ENCODE measurements at places on chromosomes 1 and 21. TPM values are rescaled to one million over a fixed set of nuclear protein-coding genes. Genes with fewer than 3 reads are reported as not detected.
A peak's percentile ranks its signal among the peaks of the same experiment; 100 is the strongest.

DNA sequence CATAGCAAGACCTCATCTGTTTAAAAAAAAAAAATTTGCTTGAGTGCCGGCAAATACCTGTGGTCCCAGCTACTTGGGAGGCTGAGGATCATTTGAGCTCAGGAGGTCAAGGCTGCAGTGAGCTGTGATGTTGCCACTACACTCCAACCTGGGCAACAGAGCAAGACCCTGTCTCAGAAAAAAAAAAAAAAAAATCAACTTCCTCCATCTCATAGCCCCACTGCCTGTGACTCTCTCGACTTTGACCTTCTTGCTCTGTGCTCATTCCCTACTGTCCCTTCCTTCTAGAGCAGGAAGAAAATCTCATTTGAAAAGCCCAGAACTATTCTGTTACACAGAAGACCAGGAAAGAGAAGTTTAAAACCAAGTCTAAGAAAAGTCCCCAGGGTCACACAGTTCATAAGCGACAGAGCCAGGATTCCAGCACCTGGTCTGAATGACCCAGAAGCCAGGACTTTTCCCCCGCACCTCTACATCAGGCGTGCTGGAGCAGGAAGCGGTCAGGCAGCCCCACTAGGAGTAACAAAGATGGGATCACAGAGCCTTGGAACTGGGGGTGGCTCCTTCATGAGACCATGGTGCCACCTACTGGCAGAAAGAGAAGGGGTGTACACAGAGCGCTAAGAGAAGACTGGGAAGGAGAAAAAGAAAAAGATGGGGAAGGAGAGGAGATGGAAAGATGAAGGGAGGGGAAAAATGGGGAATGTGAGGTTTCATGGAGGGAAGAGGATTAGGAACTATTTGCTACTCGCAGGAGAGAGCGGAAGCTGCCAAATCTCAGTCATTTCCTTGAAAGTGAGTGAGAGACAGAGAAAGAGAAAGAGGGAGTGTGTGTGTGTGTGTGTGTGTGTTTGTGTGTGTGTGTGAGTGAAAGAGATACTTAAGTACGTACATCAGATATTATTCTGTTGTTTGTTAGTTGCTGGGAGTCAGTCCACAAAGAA lies 3.1 kb upstream of the P3R3URF start:
- peak; percentile 88 for DNase-seq
- no peaks in the 10 kb centered on the region for H3K36me3 ChIP-seq
- peak overlapping the region; percentile 96 for H3K27ac ChIP-seq
- no peak overlapping the region for H3K4me3 ChIP-seq
- H3K4me1 ChIP-seq, result peaks cover 44% of the 10 kb centered on the region

- H3K27me3 ChIP-seq, result no peaks in the 10 kb centered on the region
- H3K27ac ChIP-seq, result no peak overlapping the region
- H3K36me3 ChIP-seq, result no peaks in the 10 kb centered on the region
- DNase-seq, result no peak
- H3K4me3 ChIP-seq, result no peak overlapping the region
- H3K4me1 ChIP-seq, result no peaks in the 10 kb centered on the region
Measured at GRCh38 chr1:113353580-113353979, 36.7 kb upstream of the MAGI3 start.

GRCh38 chr1:7410156-7410555 lies 360.9 kb upstream of the VAMP3 start:
- DNase-seq, result no peak
- no peaks in the 10 kb centered on the region for H3K36me3 ChIP-seq
- H3K4me1 ChIP-seq, result no peaks in the 10 kb centered on the region
- H3K27me3 ChIP-seq, result no peaks in the 10 kb centered on the region

- peaks cover 32% of the 10 kb centered on the region for H3K4me1 ChIP-seq
- no peaks in the 10 kb centered on the region for H3K36me3 ChIP-seq
- DNase-seq, result peak; percentile 72
- no peak overlapping the region for H3K4me3 ChIP-seq
Measured at GRCh38 chr1:93692451-93692861, 10.8 kb upstream of the BCAR3 start.

DNA sequence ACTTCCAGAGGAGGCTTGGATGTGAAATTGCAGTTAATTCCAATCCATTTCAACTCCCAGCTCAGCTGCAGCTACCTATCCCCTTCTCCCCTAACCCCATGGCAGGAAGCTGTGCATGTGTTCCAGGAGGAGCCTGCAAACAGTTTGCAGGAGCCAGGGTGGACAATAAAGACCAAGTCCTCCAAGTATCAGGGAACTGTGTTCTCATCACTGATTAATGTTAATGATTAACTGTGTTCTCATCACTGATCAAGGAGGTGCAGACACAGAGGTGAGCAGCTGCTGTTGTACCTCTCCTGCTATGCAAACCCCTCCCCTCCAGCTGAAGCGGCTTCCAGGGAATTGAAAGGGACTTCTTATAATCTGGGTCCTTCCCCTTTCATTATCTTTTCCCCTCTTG lies 19.2 kb downstream of the CLDN19 start:
- no peak overlapping the region for H3K4me3 ChIP-seq
- no peak overlapping the region for H3K27ac ChIP-seq
- no peaks in the 10 kb centered on the region for H3K4me1 ChIP-seq

DNA sequence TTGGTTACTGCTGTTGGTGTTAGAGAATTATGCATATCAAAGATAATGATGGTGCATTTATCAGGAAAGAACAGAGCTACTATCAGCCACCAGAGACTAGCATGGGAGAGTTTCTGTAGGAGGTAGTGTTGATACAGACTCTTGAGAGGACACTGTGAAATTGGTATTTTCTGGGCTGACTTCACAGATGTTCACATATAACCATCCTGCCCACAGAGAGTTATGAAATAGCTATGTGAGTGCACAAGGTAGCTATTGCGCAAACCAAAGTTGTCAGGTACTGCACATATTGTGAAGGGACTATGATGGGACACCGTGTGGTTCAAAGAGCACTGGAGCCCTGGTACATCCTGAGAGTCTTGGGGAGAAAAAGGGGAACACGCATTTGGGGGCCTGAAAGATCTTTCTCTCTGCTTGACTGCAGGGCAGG lies 1.4 kb upstream of the TLCD4 start:
- H3K27me3 ChIP-seq, result no peaks in the 10 kb centered on the region
- no peak overlapping the region for H3K27ac ChIP-seq
- DNase-seq, result no peak

DNA sequence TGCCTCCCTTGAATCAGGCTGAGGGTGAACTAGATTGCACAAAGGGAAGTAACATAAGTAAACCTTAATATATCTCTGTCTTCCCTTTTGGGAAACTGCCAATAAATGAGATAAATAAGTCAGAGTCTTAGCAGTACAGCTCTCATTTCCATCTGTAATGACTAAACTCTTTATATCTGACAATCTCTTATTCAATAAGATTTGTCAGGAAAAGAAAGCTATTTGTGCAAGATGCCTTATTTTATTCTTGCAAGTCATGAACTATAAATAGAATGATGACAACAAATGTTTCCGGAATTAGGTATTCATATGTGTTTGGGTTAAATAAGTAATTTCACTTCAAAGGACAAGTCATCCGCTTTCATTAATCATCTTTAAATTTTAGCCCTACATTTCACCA lies 229.2 kb downstream of the PTGER3 start:
- no peak overlapping the region for H3K27ac ChIP-seq
- DNase-seq, result no peak
- H3K4me3 ChIP-seq, result no peak overlapping the region
- H3K36me3 ChIP-seq, result no peaks in the 10 kb centered on the region
- H3K4me1 ChIP-seq, result no peaks in the 10 kb centered on the region
- H3K27me3 ChIP-seq, result no peaks in the 10 kb centered on the region

DNA sequence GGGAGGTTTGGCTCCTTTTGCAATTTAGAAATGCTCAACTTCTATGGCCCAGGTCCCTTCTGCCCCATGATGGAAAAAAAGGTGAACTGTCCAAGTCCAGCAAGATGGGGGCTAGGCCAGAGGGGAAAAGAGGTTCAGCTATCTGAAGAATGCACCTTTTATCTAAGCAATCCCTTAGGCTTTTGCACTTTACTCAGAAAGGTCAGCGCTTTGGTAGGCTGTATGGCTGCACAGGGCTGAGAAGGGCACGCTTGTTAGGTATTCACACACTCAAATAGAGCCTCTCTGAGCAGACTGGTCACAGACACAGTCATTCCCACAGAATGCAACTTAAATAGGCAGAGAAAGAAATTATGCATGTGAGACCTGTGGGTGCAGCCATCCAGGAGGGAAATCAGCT lies 31.0 kb downstream of the KANK4 start:
- no peaks in the 10 kb centered on the region for H3K27me3 ChIP-seq
- no peak overlapping the region for H3K4me3 ChIP-seq
- H3K27ac ChIP-seq, result no peak overlapping the region
- no peaks in the 10 kb centered on the region for H3K36me3 ChIP-seq

GRCh38 chr1:38827318-38827717 lies 32.3 kb downstream of the RRAGC start:
- DNase-seq, result no peak
- no peak overlapping the region for H3K4me3 ChIP-seq
- no peaks in the 10 kb centered on the region for H3K36me3 ChIP-seq
- no peaks in the 10 kb centered on the region for H3K4me1 ChIP-seq

DNA sequence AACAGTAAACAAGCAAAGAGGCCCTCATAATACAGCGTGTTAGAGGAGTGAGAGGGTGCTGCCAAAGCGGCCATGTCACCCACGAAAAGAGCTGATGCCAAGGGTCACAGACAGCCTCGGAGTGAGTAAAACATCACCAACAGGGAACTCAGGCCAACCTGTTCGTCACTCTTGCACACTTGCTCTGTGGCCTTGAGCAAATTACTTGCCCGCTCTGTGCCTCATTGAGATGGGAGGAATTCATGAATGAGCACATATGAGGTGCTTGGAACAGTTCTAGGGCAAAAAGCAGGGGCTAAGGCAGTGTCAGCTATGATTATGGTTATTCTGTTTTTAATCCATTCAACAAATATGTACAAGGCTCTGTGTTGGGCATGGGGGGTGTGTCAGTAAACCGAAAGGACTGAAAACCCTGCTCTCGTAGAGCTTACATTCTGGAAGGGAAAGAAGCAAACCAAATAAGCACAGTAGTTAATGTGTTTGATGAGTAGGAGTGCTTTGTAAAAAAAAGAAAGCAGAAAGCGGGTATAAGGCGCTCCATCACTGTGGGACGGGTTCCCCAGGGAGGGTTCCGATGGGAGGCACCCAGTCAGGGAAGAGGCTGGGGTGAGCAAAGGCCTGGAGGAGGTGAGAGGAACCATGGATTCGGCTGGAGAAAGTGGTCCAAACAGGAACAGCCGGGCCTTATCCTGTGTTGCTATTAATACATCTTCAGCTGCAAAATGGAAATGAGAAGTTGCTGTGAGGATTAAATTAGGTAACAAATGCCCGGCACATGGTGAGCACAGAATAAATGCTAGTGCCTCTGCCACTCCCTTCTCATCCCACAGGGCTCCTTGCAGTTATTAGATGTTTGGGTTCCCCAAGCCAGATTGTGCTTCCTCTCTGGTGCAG lies 39.5 kb upstream of the RD3 start:
- no peaks in the 10 kb centered on the region for H3K27me3 ChIP-seq
- no peak overlapping the region for H3K4me3 ChIP-seq
- no peak for DNase-seq
- no peak overlapping the region for H3K27ac ChIP-seq
- H3K4me1 ChIP-seq, result peaks cover 6% of the 10 kb centered on the region
- H3K36me3 ChIP-seq, result no peaks in the 10 kb centered on the region

Gene ADAM30
- total RNA-seq, result not detected

- H3K4me3 ChIP-seq, result no peak overlapping the region
- H3K27ac ChIP-seq, result peak overlapping the region; percentile 52
- peaks cover 5% of the 10 kb centered on the region for H3K36me3 ChIP-seq
Measured at GRCh38 chr1:119953266-119953998, 57.1 kb upstream of the ADAM30 start.

Data from thyroid gland (tissue), 4 donors.